Endothelial cell of umbilical vein (primary cell): ENCODE measurements at places on chromosomes 11 and 22. TPM values are rescaled to one million over a fixed set of nuclear protein-coding genes. Genes with fewer than 3 reads are reported as not detected.

DNA sequence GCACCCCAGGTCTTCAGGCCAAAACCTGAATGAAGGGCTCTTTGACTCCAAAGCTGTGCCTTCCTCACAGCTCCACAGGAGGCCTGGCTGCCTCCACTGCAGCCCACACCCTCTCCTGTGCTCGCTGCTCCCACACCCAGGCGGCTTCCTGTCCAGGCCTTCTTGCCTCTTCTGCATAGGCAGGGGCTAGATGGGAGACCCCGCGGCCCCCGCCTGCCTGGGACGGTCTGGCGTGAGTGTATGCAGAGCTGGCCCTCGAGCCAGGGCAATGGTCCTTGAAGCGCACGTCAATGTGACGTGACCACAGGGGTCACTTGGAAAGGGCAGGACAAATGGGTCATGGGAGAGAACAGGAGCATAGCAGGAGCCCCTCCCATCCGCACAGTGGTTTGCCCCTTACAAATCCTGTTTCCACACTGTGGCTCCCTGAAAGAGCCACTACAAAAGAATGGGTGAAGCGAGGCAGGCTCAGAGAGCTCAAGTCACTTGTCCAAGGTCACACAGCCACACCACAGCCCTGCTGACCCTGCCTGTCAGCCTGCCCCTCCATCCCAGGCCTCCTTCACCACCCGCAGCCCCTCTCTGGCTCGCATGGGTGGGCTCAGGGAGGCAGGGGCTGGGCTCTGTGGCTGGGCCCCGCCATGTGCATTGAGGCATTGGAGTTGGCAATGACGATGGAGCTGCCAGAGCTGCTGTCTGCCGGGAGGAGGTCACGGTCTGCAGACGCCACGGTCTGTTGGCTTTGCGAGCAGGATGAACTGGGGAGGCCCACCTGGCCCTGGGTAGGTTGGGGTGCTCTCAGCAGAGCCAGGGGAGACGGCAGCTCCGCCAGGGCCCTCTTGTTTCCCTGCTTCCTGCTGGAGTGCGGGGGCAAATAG lies 71.2 kb upstream of the WNT11 start:
- no peak for DNase-seq

DNA sequence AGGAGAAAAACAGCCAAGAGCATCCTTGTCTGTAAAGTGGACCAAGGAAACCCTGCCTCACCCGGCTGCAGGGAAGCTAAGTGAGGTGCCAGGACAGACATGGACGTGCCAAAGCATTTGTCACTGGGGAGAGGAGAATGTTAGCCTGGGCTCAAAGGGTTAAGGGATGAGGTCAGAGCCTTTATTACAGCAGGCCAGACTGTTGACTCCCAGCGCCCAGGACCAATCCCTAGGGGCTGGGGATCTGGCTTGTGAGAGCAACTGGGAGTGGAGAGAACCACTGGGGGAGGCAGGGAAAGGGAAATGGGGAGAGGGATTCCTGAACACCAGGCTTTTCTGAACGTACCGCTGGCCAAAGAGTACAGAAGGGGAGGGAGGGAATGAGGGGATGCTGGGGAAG lies 2.6 kb downstream of the CHRM1 start:
- DNase-seq = no peak

DNA sequence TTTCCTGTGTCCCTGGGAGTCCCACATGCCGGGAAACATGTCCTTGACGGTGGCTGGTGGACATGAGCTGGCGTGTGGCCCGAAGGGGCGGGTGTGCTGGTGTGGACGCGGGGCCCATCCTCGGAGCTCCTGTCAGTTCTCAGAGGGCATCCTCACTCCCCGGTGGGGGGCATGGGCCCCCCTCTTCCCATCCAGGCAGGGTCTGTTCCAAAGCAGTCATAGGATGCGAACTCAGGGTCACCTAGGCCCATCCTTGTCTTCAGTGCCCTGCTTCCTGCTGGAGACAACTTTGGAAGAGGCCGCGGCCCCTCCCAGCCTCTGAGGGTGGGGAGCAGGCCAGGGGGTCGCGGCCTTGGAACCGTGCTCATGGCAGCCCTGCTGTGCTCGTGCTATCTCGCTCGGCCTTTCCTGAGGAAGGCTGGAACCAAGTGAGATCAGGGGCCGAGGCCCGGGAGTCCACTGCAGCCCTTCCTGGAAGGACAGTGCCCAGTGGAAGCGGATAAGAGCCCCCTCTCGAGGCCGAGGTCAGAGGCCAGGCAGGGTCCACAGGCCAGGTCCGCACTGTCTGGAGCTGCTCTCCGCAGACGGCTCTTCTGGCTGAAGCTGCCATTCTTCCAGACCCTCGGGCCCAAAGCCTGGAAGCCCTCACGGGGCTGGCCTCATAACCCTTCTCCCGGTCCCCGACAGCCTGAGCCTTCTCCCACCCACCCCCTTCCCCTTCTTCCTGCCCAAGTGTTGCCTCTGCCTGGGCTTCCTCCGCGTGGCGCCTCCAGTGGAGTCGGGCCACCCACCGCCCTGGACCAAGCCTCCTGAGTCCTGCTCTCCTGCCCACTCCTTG lies 8.7 kb downstream of the GRK2 start:
- DNase-seq = no peak

The RHOD gene
- 10.5 and 10.6 TPM in 2 replicates for total RNA-seq

GRCh38 chr11:125264100-125265022 lies 99.8 kb downstream of the PKNOX2 start:
- DNase-seq = no peak

DNA sequence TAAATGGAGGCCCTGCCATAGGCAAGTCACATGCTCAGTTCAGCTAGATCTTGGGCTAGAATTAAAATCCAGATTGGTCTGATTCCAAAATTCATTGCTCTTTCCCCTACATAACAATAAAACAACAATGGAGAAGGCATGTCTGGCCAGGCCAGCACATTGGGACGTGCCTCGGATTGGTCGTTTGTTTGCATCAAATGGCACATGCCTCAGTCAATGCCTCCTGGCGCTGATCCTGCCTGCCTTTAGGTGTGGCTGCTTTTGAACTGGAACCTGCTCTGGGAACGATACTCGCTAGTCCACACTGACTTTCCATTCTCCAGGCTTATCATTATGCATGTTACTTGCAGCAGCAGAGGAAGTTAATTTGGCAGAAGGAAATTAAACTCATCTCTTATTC lies 322.1 kb downstream of the NELL1 start:
- no peak for DNase-seq

- DNase-seq = no peak
Observed at GRCh38 chr11:47688991-47689390, 26.2 kb downstream of the AGBL2 start.

GRCh38 chr11:3810951-3811350 lies 2.6 kb downstream of the PGAP2 start:
- DNase-seq = no peak

The PGA5 gene
- total RNA-seq = not detected in 2 replicates

DNA sequence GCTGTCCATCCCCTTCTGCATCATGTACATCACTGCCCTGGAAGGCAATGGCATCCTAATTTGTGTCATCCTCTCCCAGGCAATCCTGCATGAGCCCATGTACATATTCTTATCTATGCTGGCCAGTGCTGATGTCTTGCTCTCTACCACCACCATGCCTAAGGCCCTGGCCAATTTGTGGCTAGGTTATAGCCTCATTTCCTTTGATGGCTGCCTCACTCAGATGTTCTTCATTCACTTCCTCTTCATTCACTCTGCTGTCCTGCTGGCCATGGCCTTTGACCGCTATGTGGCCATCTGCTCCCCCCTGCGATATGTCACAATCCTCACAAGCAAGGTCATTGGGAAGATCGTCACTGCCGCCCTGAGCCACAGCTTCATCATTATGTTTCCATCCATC lies 337 bp downstream of the OR52B6 start:
- no peak for DNase-seq

- no peak for DNase-seq
Observed at GRCh38 chr11:112615238-112615637, 346.0 kb upstream of the NCAM1 start.

The MRGPRX3 gene
- not detected in 2 replicates for total RNA-seq

The OR51E2 gene
- total RNA-seq = not detected in 2 replicates

The KRTAP5-9 gene
- total RNA-seq = 0.30 TPM in 1 of 2 replicates, not detected in the other

- DNase-seq = no peak
Observed at GRCh38 chr11:72750086-72750485, 2.1 kb downstream of the ARAP1 start.

GRCh38 chr11:66118847-66119246 lies 48.8 kb downstream of the PACS1 start:
- DNase-seq = no peak

DNA sequence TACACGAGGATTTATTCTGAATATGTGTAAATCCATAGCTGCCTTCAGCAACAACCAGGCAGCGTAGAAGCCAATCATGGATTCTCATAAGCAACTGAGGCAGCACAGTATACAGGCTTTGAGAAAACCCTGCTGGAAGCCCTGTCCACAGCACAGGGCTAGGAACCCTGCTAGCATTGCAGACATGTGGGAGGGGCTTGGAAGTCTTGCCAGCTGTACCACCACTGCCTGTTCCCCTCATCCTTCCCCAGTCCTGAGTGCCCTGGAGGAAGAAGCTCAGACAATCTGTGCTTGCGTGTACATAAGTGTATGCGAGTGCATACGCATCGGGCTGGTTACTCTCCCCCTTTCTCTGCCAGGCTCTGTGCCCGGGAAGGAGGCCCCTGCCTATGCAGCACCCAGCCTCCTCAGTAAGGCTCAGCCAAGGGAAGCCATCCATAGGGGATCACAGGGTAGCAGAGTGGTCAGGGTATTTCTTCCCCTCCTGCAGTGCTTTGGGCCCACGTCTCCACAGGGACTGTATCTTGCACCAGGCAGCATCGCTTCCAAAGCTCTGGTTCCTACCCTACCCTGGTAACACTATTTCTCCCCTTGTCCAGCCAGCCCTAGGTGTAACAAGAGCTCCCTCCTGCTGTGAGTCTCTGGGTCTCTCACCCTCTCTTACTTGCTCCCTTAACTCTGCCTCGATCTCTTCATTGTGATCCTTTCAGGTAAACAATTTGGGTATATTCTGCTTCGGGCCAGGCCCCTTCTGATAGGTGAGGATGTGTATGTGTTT lies 90.5 kb downstream of the GALNT18 start:
- DNase-seq = no peak

The RAG1 gene
- total RNA-seq = 1.2 and 2.0 TPM in 2 replicates

The XKR3 gene
- total RNA-seq = not detected in 2 replicates

GRCh38 chr11:118511601-118512000 lies 15.7 kb upstream of the TTC36 start:
- no peak for DNase-seq

- no peak for DNase-seq
Observed at GRCh38 chr11:2551131-2551530, 106.3 kb downstream of the KCNQ1 start.

DNA sequence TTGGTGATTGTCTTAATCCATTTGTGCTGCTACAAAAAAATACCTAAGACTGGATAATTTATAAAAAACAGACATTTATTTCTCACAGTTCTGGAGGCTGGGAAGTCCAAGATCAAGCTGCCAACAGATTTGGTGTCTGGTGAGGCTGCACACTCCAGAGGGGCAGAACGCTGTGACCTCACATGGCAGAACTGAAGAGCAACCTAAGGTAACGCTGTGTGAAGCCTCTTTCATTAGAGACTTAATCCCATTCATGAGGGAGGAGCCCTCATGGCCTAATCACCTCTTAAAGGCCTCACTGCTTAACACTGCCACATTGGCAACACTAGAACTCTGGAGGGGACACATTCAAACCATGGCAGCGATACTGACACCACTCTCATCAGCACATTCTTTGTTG lies 42.7 kb upstream of the BIRC3 start:
- DNase-seq = no peak

DNA sequence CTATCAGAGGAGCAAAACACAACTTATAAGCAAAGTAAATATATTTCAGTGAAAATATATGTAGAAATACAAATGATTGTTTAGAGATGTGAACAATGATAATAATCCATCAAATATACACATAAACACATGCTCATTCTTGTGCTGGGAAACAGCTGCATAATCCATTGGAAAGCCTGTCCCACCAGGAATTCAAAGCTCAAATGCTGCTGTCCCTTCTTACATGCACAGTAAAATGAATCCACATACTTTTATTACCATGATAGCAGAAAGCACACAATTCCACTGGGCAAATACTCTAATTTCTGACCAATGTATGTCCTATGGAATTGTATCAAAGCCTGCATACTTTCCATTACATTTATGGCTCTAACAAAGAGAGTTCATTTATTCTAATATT lies 44.5 kb downstream of the SOX6 start:
- no peak for DNase-seq

DNA sequence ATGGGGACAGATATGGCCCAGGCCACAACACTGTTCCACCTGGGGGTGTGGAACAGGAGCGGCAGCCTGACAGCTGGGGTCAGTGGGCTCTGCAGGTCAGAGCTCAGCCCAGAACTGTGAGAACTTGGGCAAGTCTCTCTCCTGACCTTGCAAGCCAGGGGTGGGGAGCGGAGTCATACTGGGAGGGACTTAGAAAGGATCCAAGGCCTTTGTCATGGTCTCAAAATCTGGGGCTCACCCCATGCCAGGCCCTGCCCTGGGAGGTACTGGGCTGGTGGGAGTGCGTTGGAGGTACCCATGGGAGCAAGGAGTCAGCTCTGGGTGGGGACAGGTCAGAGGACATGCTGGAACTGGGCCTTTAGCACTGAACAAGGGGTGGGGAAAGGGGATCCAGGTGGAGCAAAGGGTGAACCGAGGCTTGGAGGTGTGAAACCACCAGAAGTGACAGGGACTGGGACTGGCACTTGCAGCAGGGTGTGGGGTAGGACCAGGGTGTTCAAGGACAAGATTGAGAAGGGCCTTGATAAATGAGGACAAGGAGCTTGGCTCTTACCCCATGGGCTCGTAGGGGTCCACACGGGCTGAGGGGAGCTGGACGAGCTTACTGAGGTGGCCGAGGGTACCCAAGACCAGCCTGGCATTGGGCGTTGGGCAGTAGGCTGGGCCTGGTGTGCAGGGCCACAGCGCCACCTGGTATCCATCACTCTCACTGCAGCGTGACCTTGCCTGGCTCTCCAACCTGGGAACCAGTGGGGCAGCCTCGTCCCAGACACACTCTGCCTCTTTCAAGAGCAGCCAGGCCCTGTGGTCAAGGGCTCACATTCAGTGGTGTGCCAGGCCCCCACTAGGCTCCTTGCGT lies 7.4 kb upstream of the PMM1 start:
- peak; percentile 48 for DNase-seq

GRCh38 chr11:120229451-120230424 lies 10.2 kb upstream of the POU2F3 start:
- DNase-seq = peak; percentile 48

DNA sequence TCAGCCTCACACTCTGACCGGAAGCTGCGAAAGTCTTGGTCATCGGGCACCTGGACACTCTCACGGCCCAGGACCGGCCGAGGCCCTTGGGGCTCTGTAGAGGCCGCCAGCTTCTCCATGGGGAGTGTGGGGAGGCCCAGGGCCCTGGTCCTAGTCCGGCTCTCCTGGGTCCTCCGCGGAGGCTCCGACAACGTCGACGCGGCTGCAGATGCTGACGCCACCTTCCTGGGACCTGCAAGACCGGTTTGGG lies 12.9 kb downstream of the STARD10 start:
- DNase-seq = no peak

- no peak for DNase-seq
Observed at GRCh38 chr22:31289344-31289743, 2.9 kb downstream of the PIK3IP1 start.

The KDM4D gene
- total RNA-seq = 1.0 and 1.3 TPM in 2 replicates

The LGALS12 gene
- total RNA-seq = not detected in 2 replicates

The TPBGL gene
- not detected in 2 replicates for total RNA-seq

- DNase-seq = peak; percentile 1
Observed at GRCh38 chr11:93330446-93330984, at the start of gene DEUP1. DEUP1 (plus strand) TSS chr11:93330742; CDS start chr11:93332260, 1,518 bp downstream.
